ENCODE measurements at places on chromosomes 1 and 21. TPM values are rescaled to one million over a fixed set of nuclear protein-coding genes. Genes with fewer than 3 reads are reported as not detected.

DNA sequence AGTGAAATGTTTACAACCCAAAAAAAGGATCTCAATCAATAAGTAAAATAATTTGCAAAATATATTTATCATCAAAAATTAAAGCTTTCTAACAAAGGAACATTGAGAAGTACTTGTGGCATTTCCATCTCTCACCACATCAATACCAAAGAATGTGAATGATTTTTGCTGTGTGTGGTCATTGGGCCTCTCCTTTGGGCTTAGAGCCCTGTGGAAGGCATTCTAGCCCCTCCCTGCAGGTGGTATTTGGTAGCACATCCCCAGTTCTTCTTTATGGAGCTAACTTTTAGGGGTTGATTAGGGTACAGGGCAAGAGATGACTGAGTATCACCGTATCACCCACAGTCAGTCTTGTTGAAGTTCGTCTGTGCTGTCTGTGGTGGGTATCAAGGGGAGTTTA is 294.1 kb upstream of the SGIP1 start:
- no peak for DNase-seq

DNA sequence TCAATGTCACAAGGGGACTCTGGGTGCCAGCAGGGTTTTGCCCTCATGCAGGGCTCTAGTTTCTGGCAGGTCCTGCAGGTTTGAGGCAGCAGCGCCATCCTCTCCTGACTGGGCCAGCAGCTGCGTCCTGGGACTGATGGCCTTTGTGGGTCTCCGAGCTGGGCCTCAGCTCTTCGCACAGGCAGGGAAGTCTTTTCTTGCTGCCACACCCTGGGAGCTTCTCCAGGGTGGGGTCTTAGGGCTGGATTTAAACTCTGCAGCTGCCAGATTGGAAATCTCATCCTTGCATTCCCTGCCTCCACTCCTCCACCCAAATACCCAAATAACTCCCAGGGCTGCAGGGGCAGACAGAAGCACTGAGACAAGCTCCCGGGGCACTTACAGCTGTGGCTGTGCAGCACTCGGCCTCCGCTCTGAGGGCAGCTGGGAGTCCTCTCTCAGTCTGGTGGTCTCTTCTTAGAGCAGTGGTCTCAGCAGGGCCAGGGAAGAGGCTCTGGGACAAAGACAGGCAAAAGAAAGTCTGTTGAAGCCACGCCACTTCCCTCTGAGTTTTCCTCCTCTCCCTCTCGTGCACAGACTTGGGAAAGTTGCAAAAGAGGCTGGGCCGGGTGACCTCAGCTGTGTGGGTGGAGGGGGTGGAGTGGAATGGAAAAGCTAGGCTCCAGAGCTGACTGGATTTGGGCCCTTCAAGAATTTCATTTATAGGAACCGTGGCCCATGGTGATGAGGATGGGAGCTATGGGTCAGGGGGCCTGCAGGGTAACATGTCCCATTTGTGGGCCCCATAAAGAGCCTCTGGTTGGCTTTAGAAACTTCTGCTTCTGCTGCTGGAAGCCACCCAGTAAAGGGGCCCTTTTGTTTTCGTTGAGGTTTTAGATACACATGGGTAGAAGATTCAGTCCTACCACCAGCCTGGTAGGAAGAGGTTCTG is at the start of gene RAB7B:
RAB7B (minus strand) TSS at position 525 of the 931 bp plus-strand sequence. CDS start 9,260 bp downstream, outside the sequence.
- peak; percentile 69 for DNase-seq

DNA sequence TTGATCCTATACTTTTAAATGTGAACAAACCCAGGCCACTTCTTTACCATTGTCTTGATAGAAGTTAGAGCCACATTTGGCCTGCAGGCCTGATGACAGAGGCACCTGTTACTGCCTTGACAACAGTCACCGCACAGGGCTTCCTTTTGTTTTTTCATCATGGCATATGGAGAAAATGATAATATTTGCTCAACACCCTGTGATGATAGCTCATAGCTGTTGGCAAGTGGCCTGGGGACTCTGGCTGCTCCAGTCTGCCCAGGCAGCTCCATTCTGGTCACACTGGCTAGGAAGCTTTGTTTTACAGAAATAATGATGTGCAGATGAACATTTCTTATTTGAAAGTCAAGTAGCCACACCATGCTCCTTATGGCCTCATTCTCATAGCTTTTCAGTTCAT is 89.6 kb upstream of the GPR88 start:
- DNase-seq = no peak

DNA sequence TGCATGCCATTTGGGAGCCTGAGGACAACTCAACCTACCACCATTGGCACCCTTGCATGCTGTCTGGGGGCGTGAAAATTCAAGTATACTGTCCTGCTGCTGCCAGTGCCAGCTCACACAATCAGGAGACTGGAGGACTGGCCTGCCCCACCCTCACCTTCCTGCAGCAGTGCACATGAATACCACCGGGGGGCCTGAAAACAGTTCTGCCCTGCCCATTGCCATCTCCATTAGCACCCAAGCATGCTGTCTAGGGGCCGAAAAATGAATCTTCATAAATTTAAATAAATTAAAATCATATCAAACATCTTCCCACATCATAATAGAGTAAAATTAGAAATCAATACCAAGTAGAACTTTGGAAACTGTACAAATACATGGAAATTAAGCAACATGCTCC is 322.1 kb upstream of the TMPRSS15 start:
- no peak for DNase-seq

DNA sequence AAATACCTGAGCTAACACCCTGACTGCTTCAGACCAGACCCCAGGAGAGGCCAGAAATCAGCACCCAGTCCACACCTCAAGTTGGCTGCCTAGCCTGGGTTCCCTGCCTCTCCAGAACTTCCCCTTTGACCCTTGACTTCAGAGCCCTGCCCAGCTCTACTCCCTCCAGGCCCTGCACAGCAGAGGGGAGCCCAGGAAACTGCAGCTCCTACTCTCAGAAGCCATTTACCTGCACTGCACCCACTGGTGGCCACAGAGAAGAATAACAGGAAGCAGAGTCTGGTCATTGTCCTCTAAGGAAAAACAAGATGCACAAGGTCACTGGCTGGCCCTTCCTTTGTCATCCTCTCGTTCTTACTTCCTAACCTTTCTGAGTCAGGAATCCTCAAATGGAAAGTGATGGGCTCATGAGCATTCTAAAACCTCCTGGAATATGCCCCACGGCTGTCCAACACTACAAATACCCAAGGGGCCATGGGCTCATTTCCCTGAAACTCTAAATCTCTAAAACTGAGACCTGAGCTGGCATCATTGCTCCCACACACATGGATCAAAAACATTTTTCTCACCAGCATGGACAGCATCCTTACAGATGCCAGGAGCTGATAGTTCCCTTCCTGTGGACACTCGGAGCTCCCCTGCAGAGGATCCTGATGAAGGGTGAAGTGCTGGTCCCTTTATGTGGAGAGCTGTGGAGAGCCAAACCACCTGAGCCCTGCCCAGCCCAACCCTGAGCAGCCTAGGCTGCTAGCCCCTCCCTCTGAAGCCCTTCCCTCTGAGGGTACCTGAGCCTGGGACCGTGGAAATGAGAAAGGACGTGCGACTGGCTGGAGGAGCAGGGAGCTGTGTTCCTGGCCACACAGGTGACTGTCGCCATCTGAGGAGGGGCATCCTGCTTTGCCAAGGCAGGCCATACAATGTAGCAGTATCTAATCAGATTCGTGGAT is at the start of gene ITLN2:
ITLN2 (minus strand) TSS at position 652 of the 947 bp plus-strand sequence; CDS start at position 584, 68 bp downstream.
- peak; percentile 68 for DNase-seq

DNA sequence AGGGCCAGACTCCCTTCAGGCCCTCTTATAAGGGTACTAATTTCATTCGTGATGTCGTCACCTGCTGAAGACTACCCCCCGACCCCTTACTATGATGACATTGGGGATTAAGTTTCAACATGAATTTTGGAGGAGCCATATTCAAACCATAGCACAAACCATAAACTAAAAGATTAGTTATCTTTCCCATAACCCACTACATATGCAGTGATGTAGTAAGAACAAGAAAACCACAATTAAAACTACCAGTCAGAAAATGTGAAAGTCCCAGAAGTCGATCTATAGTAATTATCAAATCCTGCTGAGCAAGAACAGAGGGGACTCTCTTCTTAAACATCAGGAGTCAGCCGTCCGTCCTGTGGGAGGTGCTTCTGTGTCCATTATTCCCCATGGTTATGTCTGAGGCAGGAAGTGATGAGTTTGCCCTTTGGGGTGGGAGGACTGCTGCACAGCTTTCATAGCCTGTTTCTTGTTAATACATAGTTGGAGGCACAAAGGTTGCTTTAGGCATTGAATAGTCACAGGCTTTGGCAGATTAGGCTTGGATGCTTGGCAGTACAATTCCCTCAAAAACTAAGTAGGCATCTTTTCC is 35.9 kb upstream of the PTGFRN start:
- no peak for DNase-seq

FCGR3A gene
- polyA plus RNA-seq = 131 TPM

KCNA3 gene
- 4.8 TPM for polyA plus RNA-seq

ECM1 gene
- polyA plus RNA-seq = not detected

ATG4C gene
- 2.1 TPM for polyA plus RNA-seq

RGS13 gene
- not detected for polyA plus RNA-seq

PBX1 gene
- polyA plus RNA-seq = not detected

Data from CD14-positive monocyte (primary cell).